ENCODE measurements at places on chromosomes 6 and 20.

- DNase-seq = peak; percentile 81
Measured at GRCh38 chr6:41625442-41625841, 12.8 kb upstream of the MDFI start.

DNA sequence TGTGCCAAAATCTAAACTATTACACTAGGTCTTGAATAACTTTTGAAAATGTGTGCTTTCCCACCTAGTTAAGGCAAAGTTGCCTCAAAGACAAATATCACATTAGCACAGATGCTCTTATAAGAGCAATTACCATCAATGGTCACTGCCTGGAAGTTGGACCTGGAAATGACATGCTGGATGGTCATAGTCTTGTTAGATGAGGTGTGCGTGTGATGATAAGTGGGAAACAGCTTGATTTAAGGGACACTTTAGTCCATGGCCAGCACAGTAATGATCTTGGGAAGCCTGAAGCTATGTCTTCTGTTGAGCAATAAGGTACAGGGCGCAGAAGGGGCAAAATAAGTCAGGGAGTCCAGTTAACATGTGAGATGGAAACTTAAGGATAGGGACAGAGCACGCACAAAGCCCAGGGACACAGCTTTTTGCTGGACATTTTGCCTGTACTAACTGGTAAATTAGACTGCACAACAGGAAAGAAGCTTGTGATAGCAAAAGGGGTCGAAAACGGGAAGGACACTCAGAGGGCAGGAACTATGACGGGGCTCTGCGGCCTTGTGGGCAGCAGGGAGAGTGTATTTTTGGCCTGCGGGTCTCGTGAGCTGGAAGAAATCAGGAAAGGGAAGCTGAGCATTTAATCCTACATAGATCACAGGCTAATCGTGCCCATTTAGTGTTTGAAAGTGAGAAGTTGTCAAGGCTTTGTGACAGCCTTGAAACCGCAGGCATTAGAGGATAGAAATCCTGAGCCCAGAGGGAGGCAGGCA lies 66.7 kb upstream of the BMP2 start:
- peak; percentile 69 for DNase-seq

DNA sequence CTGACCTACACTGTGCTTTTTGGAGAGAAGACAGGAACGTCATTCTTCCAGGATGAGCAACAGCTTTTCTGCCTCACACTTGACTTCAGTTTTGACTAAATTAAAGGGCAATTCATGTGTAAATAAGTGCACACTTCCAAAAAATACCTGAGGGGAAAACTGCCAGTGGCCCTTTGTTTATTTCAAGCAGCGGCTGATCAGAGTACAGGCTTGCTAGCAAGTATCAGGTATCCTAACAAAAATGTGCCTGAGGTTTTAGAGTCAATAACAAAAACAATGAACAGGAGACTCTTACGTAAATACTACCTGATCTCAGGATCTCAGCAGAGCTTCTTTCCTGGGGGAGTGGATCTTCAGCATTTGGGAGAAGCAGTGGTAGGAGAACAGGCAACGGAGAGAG lies 12.4 kb downstream of the LY86 start:
- no peak for DNase-seq

DNA sequence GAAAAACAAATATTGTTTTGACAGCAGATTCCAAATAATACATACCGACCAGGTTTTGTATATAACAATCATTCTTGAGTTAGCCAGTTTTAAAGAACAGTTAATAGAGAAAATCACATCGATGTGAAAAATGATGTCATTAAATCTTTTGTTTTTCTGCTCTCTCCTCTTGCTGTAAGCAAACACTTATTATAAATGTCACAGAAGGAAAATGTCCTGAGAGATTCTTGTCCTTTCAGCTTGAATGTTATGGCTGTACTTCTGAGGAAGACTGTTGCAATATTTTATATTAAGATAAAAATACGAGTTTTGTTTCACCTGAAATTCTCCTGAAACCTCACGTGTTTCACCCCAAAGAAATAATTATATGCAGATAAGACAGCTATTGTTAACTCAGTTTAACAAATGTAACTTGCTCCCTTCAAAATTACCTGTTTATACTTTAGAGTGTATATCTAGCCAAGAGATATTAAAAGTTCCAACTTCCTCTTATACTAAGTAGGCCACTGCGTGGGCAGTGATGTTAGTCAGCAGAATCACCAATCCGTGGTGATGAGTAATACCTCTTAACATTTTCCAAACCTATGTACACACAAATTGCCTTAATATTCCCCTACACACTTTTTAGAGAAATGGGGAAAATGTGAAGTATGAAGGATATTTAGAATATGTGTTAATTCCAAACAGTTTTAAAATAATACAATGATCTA lies 1111.4 kb upstream of the CITED2 start:
- DNase-seq = peak; percentile 39

GRCh38 chr6:119649531-119649930 lies 300.0 kb upstream of the MAN1A1 start:
- DNase-seq = no peak

GRCh38 chr6:160104821-160105517 lies 16.6 kb upstream of the SLC22A1 start:
- no peak for DNase-seq

DNA sequence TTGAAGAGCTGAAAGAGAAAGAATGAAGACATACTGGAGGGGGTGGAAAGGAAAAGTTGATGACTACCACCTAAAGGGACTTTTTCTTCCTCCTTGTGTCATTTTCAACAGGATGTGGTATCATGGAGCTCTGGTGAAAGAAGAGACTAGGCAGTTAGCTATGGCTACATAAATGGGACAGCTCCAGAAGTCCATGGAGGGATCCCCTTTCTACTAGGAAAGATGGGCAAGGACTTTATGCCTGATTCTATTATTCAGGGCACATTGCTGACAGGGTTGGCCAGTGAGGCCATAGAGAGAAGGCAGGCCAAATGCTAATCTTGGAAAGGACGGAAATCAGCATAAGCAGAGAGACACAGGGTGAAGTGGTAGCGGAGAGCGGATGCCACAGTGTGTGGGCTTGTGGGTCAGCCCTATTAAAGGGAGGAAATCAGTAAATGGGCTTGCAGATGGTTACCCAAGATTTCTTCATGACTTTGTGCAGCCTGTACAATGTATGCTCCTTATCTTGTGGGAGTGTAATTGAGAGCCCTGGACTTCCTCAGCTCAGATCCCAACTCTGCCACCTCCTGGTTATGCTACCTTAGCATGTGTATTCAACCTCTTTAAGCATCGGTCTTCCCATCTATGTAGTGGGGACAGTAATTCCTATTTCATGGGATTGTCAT lies 77.4 kb upstream of the TMEM170B start:
- no peak for DNase-seq

DNA sequence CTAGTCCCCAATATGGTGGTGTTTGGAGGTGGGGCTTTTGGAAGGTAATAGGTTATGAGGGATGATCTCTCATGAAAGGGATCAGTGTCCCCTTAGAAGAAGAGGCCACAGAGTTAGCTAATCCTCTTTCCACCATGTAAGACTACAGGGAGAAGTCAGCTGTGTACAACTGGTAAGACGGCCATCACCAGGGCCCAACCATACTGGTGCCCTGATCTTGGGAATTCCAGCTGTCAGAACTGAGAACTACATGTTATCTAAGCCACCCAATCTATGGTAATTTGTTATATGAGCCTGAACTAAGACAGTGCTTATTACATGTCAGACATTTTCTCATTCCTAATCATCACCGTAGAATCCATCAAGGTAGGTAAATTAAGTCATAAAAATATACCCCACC lies 77.7 kb upstream of the ZNF217 start:
- DNase-seq = no peak

GRCh38 chr20:54065601-54066038 lies 4.8 kb downstream of the BCAS1 start:
- DNase-seq = no peak

DNA sequence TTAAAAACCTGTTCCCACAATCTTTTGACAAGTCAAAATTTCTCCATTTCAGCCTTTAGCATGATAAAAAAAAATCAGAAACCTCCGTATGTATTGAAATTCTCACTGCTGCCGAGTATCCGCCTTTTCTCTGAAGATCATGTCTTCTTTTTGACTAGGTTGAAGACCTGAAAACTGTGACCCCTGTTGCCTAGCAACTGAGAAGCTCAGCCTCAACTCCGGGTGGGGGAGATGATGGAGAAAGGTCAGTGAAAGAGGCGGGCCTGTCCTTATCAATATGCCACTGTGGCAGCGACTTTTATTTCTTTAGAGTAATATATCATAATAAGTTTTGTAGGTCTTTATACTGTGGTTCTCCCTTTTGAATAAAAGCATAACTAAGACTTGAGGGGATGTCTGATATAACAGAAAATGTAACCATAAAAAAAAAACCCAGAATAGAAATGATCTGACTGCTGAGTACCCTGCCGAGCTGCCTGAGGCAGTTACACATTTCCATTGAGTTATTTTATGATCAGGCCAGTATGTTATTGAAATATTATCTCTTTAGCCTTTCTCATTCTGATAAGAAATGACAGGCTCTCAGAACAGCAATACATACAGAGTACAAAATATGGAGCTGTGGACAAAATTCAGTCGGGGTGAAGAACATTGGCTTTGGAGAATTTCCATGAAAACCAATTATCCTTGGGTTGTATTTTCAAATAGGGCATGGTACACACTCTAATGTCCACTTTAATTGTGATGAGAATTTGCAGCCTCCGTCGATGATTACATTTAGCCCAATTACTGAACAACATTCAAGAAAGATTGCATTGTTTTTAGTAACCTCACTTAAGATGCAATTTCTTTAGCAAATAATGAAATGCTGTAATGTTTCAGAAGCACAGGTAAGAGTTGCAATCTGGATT lies 136.7 kb upstream of the EEF1E1 start:
- no peak for DNase-seq

DNA sequence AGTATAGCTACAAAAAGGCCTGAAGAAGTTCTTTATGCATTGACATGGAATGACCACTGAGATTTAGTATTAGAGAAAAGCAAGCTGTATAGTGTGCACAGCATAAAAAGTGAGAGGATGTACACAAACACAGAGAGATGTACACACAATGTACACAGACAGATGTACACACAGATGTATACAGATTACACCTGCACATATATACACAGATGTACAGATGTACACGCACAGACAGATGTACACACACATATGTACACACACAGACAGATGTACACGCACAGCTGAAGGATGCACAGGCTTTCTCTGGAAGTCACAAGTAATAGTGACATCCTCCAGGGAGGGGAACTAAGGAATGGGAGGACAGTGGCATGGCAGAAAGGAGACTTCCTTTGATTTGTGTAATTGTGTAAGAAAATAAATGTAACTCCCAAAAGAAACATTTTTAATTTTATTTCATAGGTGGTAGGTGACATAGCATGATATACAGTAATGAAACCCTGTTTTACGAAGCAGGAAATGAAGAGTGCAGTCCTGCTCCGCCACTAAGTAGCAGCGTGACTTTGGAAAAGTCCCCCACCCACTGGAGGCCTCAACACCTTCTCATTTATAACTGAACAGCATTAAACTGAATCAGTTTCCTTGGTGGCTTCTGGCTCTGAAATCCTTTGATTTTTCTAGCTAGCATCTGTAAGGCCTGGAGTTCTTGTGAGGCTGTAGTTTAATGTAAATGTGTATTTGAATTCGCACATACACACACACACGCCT lies 14.1 kb downstream of the NFATC2 start:
- no peak for DNase-seq

GRCh38 chr20:2871111-2871465 lies 2.2 kb upstream of the PTPRA start:
- no peak for DNase-seq

- no peak for DNase-seq
Measured at GRCh38 chr6:132168961-132169360, 217.8 kb upstream of the CCN2 start.

DNA sequence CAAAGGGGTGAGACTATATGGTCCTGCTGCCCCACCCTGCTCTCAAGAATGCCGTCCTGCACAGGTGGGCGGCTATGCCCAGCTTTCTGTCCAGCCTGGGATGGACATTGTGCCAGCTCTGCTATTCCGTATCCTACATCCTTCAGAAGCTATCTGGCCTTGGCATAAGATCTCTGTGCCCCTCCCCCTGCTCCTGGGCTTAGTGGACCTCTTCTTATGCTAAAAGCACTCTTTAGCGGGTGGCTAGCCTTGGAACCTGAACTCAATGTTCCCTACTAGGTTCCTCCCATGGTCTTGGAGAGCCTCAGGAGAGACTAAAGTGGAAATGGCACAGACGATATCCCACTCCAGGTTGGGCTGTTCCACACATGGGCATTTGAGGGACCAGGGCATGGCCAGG lies 22.5 kb downstream of the SCUBE3 start:
- DNase-seq = no peak

DNA sequence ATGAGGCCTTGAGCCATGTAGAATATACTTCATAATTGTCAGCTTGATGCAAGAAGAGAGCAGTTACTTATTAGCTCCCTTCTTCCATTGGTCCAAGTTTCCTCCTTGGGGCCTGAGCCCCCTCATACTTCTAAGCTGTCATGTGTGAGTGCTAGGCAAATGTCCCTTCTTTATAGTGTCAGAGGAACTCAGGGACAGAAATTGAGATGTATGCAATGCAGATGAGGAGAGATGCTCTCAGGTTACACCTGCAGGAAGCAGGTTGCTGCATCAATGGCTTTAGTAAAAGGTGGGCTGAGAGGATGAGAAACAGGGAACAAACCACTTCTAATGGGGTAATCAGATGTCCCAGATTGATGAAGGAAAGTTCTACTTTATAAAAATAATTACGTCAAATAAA lies 6.7 kb upstream of the PDSS2 start:
- no peak for DNase-seq

DNA sequence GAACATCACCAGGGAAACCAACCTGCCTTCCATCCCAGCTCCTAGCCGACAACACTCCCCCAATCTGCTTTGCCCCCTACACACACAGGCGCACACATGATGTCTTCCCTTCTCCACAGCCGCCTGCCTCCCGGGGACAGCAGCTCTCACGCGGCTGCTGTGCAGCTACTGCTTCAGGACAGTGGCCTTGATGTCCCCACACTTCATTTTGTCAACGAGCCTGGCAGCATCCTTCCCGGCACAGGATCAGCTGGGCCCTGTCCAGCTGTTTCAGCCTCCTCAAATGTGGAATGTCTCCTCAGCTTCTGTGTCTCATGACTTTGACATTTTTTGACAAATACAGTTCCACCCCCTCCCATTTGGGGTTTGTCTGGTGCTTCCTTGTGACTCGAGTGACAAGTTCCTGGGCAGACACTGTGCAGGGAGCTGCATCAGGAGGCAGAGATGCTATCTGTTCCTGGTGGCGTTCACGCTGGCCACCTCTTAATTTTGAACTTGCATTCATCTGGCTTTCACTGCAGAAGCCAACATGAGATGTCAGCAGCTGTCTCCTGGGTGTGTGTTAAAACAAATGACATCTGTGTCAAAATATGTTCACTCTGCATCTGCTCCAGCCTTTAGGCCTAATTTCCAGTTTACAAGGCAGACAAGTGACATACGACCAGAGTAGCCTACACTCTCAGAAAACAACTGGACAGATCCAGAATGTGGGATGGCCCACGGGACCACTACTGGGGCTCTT lies 57.2 kb downstream of the GINS1 start:
- no peak for DNase-seq

DNA sequence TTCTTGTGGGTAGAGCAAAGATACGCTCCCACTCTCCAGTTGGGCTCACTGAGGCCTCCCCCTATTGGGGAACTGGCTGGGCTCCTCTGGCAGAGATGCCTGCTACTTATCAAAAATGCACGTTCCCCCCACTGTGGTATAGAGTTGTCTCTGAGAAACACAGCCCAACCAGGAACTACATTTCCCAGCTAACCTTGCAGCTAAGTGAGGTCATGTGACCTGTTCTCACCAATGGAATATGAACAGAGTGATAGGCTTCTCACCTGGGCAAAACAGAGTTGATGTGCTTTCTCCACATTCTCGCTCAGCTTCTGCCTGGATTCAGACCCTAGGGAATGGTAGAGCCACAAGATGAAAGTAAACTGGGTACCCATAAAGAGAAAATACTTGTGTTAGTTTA lies 49.1 kb upstream of the PTPRT start:
- no peak for DNase-seq

GRCh38 chr6:139334806-139335446 lies 39.5 kb downstream of the CITED2 start:
- no peak for DNase-seq
